SK-N-DZ (cell line): ENCODE measurements at places on chromosomes 3 and 15.
A peak's percentile ranks its signal among the peaks of the same experiment; 100 is the strongest.

DNA sequence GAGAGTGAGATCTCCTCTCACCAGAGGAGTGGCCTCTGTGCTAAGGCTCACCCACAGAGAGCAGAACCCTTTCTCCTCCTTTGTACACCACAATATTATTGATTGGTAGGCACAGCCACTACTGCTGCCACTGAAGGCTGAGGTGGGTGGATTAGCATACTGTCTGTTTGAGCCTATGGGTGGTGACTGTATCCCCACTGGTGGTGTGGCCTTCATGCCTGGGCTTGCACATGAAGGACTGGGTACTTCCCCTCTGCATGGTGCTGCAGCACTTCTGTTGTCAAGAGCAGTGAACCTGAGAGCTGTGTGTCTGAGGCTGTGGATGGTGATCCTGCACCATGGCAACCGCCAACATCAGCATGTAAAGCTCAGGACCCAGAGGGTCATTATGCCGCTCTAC is 35.7 kb upstream of the NECTIN3 start:
- no peak for DNase-seq

DNA sequence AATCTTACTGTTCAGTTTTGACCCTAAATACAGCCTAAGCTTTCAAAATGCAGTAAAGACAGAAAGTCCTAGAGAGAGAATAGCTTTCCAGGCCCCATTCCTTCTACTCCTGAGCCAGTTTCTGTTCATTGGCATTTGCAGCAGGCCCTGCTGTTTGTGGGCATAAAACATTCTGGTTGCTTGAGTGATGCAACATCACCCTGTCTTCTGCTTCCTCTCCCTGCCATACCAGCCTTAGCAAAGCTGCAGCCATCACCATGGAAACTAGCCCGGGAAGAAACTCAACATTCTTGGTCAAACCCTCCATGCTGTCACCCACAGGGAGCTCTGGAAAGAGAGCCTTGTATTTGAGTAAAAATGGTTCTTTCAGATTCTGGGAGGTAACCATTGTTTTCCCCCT is 325.7 kb downstream of the MAGI1 start:
- no peak for DNase-seq

DNA sequence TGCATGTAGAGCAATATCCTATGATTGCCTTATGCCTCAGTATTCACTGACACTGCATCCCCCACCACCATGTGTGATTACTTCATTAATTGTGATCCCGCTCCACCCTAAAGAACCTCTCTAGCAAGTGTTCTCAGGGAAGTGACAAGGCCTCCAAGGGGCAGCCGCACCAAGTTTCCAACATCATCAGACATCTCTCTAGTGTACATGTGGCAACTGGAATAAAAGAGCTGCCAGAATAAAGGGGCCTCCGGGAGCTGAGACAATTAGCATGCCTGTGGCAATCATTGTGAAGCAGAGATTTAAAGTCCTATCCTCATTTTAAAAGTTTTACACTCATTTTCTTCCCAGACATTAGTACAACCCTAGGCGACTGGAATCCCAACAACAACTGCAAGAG is 902.1 kb upstream of the SEMA6D start:
- no peak for DNase-seq

- DNase-seq = no peak
Measured at GRCh38 chr15:86375733-86376280, 296.1 kb downstream of the AGBL1 start.

DNA sequence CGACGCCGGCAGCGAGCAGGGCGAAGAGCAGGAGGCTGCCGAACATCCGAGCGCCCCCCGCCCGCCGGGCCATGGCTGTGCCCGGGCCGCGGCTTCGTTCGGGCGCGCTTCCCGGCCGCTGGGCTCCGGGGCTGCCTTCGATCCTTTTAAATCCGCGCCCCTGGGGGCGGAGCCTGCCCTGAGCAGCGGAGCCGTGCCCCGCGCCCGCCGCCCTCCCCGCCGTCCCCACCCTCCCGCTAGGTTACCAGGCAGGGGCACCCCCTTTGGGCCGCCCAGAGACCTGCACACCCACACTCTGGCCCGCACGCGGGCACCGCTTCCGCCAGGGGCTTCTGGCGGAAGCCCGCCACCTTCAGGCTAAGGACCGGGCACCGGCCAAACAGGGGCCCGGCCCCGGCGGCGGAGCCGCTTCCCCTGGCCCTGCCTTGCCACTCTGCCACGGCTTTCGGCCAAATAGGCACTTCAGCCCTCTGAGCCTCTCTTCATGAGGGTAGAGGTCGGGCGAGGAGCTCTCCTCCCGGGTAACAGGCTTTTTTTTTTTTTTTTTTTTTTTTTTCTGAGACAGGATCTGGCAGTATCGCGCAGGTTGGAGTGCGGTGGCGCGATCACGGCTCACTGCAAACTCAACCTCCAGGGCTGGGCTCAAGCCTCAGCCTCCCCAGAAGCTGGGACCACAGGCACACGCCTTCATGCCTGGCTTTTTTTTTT is at the start of gene NMB:
TSS of gene NMB (minus strand) at position 120 of the 708 bp plus-strand sequence. CDS start at position 73, 47 bp downstream.
- DNase-seq = peak; percentile 81

- no peak for DNase-seq
Measured at GRCh38 chr3:110174908-110175307, 837.6 kb upstream of the DPPA4 start.

DNA sequence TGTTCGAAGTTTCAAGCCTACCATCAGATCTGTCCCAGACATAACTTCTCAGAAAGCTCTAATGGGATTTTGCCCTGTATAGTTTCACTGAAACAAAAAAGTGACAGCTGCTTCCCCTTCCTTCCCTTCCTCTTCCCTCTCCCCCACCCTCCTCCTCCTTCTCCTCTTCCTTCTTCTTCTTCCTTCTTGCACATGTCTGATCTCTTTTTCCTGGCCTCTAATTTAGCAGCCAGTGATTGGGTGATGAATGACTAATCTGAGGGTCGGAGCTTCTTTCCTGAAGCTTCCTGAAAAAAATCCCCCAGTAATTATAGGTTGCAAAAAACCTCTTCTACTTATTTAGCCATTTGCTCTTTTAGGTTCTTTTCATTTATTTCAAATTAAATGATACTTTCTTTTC is 168.7 kb downstream of the POTEB3 start:
- peak; percentile 2 for DNase-seq

DNA sequence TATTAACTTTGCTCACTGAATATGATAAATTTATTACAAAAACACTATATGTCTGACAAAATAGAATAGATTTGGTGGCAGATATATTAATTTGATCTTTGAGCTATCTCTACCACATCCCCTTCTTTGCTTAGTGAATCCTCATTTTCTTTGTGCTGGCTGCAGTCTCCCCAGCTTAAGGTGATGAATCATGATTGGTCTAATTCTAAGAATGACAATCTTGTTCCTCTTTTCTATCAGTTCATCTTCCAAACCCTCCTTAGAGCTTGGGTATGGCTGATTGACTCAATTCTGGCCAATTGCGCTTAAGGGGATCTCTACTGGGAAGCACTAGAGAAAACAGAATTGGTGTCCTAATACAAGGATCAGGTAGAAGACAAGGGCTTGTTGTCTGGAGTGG is 309.6 kb upstream of the GOLIM4 start:
- DNase-seq = no peak

DNA sequence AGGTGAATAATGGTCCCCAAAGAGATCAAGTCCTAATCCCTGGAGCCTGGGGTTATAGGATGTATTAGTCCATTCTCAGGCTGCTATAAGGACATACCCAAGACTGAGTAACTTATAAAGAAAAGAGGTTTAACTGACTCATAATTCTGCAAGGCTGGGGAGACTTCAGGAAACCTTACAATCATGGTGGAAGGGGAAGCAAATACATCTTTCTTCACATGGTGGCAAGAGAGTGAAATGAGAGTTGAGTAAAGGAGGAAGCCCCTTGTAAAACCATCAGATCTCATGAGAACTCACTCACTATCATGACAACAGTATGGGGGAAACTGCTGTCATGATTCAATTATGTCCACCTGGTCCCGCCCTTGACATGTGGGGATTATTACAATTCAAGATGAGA is 142.9 kb upstream of the ANKRD28 start:
- no peak for DNase-seq

- DNase-seq = peak; percentile 26
Measured at GRCh38 chr15:92524874-92525565, 130.6 kb downstream of the FAM174B start.

DNA sequence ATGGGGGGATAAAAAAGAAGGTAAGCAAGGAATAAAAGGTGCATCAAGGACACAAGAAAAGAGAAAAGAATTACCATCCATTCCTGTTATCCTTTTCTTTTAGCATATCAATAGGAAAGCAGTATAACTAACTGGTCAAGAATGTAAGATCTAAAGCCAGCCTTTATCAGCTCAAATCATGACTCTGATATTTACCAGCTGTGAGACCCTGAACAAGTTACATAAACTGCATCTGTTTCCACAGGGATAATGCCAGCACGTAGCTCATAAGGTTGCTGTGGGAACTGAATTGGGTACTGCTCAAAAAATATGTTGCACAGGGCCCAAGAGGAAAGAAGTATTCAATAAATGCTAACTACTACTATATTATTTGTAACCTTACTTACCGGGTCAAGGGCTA is 1092.2 kb upstream of the CFAP20DC start:
- peak; percentile 9 for DNase-seq

GRCh38 chr15:93451822-93452221 is 362.8 kb upstream of the RGMA start:
- no peak for DNase-seq

- no peak for DNase-seq
Measured at GRCh38 chr15:76270876-76271275, 40.4 kb downstream of the ETFA start.

- DNase-seq = no peak
Measured at GRCh38 chr3:21520106-21520963, 230.7 kb downstream of the ZNF385D start.

DNA sequence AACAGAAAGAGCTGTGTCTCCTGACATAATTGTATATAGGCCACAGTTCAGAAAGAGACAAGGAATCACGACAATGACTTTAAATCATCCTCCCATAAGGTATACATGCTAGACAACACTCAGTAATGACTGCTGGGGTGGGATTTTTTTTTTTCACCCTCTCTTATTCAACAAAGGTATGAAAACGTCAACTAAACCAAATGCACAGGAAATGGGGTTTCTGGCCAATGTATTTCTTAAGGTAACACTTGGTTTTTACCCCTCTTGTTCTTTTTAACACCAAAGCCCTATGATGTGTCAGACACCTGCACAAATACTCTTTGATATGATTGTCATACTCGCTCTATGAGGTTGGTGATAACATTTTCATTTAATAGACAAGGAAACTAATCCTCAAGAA is 78.3 kb downstream of the MCF2L2 start:
- no peak for DNase-seq

GRCh38 chr3:121817753-121818152 is 17.1 kb downstream of the IQCB1 start:
- DNase-seq = no peak
